ENCODE measurements at places on chromosomes 2 and 18.

DNA sequence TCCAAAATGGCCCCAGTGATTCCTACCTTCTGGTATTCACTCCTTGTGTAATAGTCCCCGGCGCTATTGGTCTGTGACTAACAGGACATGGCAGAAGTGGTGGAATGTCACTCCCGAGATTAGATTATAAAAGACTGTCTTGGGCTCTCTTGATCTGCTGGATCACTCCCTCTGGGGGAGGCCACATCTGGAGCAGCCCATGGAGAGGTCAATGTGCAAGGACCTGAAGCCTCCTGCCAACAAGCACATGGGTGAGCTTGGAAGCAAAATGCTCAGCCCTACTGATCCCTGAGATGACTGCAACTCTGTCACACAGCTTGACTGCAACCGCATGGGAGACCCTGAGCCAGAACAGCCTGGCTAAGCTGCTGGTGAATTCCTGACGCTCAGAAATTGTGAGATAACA, 94.3 kb upstream of the GLI2 start:
- DNase-seq, result no peak

DNA sequence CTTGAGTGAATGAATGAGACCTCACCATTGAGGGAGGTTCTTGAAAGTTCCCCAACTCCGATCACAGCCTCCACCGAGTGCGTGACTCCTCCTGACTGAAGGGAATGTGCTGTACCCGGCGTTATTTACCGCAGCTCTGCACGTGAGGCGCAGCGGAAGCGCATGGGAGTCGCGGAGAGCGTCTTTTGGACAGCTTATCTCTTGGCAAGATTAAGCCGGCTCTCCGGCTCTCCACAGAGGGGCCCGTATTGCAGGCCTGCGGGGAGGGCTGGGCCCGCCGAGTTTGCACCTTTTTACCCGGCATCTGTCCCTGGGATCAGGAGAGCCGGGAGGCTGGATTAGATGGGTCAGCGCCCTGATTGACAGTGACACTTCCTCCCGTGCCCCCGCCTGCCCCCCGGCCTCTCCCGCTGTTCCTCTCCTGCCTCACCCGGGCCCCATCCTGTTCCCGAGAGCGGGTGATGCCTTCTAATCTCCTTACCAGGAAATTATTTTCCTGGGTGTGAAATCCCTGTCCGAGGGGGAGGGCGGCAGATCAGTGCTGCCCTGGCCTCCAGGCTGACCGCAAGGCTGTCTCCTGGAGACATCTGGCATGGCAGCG, 176.3 kb downstream of the INHBB start:
- no peak for DNase-seq

- DNase-seq, result peak; percentile 22
Measured at GRCh38 chr2:179049203-179049545, 763 bp downstream of the CCDC141 start.

- DNase-seq, result no peak
Measured at GRCh38 chr2:201964631-201965206, 68.9 kb upstream of the FZD7 start.

DNA sequence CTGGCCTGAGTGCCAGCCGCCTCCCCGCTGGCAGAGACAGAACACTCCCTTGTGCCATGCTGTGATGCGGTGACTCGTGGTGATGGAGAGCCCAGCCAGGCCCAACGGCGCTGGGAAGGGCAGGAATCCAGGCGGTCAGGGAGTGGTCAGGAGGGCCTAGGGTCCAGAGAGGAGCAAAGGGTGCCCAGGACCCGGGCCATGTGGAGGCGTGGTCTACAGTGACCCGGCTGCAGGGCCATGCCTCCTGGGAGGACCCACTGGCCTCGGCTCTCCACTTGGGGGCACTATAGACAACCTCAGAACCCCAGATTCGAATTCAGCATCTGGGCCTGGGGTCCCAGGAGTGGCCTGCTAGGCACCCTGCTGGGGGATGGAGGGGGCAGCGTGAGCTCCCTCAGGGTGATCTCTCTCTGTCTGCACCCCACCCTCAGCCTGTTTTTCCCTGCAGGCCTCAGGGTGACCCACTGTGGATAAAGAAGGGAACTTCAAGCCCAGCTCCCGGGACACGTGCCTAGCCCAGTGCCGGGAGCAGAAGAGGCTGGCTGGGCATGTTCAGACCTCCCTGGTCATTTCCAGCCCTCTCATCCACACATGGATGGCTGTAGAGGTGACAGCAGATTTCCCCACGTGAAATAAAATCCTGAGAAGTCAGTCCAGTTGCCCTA, 13.0 kb downstream of the AMER3 start:
- no peak for DNase-seq

DNA sequence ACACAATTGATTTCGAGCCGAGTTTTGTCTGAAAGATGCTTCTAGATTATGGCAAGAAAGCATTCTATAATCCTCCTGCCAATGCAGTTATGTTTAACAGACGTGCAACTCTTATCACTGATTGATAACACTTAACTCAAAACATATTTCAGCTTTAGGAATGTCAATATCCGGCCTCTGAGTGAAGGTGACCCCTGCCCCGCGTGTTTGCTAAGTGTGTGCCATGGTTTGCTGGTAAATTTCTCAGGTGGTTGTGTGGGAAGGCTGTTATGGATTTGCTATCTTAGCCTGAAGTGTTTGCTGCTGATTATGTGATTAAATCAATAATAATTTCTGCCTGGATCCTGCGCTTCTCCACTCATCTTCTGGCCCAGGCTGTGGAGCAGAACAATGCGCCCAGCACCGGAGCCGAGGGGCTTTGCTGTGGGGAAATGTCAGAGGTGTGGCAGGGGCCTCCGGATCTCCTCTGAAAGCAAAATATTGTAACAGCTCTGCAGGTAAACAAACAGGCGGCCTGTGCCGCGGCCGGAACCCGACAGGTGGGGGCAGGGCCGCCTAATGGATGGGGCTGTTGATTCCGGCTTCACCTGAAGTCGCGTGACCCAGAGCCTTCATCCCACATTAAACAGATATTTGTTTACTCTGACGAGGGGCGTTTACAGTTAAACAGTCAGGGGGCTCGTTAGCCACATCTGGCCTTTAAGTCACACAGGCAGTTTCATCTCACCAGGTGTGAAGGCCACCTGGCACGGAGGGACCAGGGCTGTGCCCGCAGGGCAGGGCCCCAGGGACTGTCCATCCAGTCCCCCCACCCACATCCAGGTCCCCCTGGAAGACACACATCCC, 210.7 kb upstream of the SALL3 start:
- no peak for DNase-seq

GRCh38 chr2:67374481-67374880, 22.7 kb upstream of the ETAA1 start:
- DNase-seq, result no peak

DNA sequence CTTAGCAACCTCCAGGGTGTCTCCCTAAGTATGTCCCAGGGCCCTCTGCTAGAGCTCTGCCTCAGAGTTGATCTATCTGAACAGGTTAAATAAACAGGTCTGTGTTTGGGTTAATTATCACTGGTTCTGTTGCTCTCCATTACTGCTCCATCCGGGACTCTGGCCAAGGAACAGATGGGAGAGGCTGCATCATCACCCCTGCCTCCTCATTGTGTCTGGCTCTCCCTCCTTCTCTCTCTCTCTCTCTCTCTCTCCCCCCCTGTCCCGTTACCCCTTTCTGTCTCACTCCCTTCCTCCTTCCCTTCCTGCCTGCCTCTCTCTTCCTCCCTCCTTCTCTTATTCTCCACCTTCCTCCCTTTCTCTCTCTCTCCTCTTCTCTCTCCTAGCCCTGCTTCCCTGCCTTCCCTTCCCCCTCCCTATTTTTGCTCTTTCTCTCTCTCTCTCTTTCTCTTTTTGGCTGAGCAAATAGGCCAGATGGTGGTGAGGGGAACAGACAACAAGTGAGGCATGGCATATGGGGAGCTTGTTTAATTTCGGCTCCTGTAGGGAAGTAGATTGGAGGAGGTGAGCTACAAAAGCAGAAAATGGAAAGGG, 62.1 kb downstream of the SETBP1 start:
- DNase-seq, result peak; percentile 92

GRCh38 chr2:20542746-20543468, 96.0 kb downstream of the RHOB start:
- DNase-seq, result peak; percentile 57

DNA sequence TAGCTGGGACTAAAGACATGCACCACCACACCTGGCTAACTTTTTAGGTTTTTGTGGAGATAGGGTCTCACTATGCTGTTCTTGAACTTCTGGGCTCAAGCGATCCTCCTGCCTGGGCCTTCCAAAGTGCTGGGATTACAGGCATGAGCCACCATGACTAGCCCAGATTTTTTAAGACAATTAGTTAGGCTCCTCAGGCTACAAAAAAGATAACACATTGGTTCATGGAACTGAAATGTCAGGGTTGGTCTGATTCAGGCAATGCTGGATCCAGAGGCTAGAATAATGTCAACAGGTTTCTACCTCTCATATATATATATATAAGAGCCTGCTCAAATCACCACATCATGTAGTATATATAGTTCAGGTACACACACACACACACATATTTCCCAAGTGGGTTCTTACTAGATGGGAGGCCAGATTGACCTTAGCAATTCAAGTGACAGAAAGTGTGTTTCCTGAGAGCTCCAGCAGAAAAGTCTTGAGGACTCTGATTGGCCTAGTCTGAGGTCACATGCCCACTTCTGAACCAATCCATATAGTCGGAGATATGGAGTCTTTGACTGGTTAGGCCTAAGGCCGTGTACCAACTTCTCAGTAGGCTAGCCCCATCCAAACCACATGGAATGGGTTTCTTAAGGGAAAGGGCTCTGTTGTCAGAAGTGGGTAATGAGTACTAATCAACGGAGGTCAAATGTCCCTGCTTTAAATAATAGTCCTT, 72.6 kb upstream of the LAPTM4A start:
- DNase-seq, result no peak

DNA sequence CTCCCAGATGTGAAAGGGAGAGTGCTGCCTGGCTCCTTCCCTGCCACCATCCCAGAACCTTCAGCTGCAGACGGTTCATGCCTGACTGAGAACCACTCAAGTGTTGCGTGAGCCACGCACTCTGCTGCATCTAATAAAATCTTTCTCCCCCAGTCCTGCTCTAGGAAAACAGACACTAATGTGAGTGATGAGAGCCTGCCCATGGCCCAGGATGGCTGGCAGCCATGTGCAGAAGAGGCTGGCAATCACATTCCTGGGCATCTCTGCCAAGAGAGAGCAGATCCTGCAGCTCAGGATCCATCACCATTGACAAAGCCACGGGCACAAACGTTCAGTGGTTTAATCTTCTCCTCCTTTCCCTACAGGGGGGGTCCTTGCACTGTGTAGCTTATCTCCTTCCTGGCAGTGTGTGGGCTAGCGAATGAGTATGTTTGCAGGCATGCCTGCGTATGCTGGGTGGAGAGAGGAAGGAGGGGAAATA, 477.5 kb downstream of the SLC4A3 start:
- DNase-seq, result no peak

DNA sequence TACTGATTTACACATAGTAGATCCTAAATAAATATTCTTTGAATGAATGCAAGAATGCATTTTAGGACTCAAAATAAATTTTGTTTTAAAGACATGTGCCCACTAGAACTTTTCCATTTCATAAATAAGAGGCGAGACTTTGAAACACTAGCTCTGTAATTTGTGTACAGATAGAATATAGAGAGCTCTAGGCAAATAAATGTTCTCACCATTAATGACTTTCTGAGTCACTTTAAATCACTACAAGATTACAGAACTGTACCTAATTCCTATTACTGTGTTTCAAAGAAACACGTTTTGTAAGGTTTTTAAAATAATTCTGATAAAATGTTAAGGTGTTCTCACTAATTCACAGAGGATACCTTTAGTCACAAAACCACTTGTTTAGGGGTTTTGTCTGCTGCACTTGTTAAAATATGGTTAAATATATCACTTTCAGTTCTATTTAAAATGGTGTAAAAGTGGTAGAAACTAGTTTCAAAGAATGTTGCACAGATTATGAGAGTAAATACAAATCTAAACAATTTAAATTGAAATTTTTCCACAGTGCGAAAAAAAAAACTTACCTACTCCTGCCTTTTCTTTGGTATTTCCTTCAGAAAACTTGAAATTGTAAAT, 158.7 kb upstream of the ZC3H15 start:
- DNase-seq, result no peak

DNA sequence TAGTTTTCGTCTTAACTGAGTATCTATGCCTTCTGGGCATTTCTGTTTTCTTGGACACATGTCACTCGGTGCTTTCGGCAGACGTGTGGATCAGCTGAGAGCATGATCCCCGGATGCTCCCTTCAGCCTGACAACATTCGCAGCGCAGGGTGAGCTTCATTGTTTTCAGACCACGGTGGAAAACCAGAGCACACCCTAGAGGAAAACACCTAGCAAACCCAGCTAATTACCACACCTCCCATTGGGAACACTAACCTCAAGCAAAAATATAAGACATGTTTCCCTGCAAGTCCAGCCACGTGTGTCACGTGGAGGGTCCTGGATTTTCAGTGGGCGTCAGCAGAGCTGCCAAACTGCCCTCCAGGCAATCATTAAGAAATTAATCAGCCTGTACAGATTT, 31.0 kb downstream of the ANKRD29 start:
- DNase-seq, result no peak

GRCh38 chr18:47750889-47751423, 179.5 kb downstream of the SMAD2 start:
- no peak for DNase-seq

- no peak for DNase-seq
Measured at GRCh38 chr2:224457408-224458096, 55.6 kb upstream of the FAM124B start.

DNA sequence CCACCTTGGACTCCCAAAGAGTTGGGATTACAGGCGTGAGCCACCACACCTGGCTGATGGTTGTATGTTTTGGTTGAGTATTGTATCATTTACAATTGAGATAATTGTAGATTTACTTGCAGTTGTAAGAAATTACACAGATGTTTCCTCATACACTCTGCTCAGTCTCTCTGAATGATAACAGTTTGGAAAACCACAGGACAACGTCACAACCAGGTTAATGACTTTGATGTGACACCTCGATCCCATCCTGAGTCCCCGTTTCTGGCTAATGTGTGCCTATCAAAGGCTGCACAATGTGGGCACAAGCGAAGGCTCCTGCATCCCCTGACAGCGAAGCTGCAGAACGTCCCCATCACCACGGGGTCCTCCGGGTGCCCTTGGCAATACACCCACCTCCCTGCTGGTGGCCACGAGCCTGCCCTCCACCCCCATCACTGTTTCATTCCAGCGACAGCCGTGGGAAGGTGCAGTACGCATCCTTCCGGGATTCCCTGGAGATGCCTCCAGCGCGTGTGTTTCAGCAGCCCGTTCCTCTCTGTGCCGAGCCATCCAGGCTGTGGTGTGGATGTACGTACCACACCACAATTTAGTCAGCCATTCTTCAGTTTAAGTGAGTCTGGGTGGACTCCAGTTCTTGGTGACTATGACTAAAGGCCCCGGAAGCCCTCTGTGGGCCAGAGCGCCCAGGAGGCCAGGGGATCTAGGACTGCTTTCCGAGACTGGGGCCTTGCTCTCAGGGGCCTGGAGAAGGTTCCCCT, 4.3 kb upstream of the PDCD1 start:
- DNase-seq, result no peak

- DNase-seq, result no peak
Measured at GRCh38 chr2:193627187-193627926, 1432.6 kb upstream of the TMEFF2 start.

DNA sequence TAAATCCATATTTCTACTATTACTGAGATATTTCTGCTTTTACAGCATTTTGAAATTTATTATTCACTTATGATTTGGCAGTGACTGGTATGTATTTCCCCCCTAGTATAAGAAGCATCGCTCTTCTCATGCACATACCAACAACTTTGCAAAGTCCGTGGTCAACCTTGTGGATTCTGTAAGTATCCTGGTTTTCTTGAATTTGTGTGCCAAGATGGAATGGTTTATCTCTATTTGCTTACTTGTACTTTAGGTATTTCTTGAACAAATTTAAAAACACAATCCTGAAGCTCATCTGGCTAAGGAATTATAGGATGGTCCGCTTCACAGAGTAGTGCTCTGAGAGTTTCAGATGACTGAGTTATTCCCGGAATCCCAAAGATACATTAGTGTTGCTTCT, 85.0 kb upstream of the FAM237A start:
- no peak for DNase-seq
